Mucosa of gallbladder (tissue), 1 donor: ENCODE measurements at places on chromosomes 6 and 20.

DNA sequence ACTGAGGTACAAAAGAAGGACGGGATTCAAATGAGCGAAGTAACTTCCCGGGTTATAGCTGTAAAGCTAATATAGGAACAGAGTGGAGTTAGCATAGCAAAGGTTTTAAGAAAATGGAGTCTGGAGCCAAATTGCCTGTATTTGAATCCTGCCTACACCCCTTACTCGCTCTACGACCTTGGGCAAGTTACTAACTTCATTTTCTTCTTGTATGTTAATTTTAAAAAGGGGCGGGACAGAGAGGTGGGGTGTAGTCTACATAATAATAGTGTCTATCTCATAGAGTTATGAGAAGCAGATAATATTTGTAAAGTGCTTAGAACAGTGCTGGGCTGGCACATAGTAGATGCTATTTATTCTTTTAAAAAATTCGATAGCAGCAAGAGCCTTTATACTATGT, 705 bp downstream of the ZSCAN23 start:
- DNase-seq = no peak

DNA sequence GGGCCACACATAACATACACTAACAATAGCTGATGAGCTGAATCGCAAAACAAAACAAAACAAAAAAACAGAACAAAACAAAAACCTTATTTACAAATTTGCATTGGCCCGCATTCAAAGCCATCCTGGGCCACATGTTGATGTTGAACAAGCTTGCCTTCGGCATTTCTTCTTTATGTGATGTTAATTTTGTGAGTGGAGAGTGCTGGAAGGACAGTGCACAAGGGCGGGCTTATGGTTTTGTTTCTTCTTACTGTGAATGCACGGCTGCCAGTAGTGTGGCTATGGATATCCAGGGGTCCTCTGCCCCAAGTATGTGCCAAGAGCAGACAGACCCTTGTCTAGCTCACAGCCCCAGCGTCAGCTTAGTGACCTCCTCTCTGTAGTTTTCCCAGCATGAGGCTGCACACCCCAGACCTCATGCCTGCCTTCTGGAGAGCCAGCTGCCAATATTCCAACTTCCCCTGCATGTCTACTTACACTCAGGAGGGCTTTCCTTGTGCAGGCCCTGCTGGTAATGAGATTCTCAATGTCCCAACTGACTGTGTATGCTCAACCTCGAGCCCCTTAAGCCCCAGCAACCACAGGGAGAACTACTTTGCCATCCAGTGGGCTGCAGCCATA, 24.9 kb downstream of the ZNF292 start:
- no peak for DNase-seq

GRCh38 chr6:110340392-110340965, 17.7 kb downstream of the METTL24 start:
- DNase-seq = no peak

GRCh38 chr6:146123616-146124015, 94.8 kb downstream of the GRM1 start:
- DNase-seq = no peak

- no peak for DNase-seq
Measured at GRCh38 chr20:47111576-47111975, 216.9 kb downstream of the EYA2 start.

GRCh38 chr6:129661536-129662405, 48.2 kb downstream of the ARHGAP18 start:
- DNase-seq = no peak

DNA sequence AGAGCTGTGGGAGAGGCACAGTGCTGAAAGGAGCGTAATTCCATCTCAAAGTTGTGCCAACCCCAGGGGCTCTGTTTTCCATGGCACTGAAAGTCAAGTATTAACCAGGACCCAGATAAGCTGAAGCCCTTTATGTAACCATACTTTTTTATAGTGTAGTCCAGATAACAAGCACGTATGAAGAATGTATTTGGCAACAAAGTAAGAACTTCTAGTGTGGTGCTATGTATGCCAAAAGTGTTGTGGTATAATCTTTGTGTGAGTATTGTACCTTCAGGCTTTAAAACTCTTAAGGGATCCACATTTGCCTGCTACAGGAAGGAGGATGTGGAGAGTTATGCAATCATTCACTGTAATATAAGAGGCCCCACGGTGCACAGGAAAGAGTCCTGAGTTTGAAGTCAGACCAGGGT, 129.4 kb downstream of the IBTK start:
- DNase-seq = no peak

DNA sequence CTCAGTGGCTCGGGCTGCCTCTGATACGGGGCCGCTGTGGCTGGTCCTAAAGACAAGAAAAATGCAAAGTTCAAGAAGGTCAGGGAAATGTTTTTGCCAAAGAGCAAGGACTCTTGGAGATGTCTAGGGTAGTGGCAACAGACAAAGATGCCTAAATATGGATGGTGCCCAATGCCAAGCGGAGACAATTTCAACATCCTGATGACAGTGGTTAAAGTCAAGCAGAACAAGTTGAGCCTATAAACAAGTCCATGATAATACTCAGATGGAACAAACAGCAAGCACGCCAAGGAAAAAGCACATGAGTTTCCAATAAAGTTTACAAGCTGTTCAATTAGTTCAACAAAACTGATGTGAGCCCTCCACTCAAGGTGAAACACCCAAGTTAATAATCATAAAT, 51.1 kb downstream of the SLC22A1 start:
- no peak for DNase-seq

DNA sequence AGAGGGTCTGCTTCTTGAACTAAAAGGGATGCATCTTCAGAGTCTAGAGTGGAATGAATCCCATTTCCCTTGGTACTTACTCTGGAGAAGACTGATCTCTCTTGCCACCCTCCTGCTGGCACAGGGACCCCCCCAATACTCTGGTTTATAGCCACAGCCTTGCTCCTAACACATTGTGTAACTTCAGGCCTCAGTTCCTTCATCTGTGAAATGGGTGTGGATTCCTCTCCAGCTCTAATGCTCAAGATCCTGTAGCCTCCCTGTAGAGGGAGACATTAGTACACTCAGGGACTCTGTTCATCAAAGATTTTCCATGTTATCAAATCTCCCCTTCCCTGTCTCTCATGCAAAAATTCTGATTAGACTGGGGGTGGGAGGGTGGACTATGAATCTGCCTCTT, 315.7 kb upstream of the MOCS1 start:
- DNase-seq = no peak

DNA sequence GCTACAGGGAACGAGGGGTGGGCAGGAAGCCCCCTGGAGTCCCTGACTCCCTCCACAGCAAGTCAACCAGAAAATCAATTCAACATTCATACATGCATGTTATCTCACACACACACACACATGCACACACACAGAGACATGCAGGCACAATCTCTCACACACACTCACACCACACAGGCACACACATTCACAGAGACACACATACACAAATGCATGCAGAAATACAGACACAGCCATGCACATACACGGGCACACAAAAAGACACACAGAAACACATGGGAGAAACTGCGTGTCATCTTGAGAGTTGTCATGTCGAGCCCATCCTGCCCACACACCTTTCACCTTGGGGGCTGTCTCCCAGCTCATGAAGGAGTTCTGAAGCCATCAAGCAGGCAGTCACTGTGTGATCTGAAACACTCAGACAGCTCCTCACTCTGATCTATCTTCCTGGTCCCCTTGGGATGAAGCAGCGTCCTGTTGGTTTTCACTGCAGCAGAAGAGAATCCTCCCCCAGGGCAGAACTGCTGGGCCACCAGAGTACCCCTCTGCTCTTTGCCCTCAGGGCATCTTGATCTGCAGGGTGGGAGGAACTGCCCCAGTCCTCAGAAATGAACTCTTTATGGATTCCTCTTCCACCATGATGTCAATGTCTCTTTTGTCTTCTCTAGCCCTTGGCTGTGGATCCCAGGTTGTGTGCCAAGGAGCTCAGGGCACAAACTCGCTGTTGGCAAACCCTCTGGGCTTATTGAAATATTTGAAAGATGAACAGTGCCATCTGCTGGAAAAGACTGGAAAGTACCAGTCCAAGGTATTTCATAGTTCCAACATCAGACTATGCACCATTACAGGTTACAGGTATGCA, 8.8 kb downstream of the RAET1L start:
- peak; percentile 74 for DNase-seq

DNA sequence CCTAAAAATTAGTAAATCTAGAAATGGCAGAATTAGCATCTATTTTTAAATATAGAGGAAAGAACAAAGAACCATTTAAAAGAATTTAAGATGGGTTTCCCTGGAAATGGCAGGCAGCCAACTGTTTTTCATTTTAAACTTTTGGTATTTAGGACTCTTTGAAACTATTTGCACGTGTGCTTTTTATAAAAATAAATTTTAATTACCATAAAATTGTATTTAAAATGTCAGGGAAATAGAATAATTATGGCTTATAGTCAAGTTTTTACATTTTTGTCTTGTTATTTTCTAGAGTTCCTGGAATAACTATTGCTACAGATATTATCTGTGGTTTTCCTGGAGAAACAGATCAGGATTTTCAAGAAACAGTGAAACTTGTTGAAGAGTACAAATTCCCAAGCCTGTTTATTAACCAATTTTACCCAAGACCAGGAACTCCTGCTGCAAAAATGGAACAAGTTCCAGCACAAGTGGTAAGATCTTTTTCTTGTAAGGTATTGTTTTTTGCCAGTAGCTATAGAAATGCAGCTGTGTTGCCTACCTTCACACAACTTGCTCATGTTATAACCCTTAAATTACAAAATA, 528.7 kb upstream of the SOX4 start:
- no peak for DNase-seq

DNA sequence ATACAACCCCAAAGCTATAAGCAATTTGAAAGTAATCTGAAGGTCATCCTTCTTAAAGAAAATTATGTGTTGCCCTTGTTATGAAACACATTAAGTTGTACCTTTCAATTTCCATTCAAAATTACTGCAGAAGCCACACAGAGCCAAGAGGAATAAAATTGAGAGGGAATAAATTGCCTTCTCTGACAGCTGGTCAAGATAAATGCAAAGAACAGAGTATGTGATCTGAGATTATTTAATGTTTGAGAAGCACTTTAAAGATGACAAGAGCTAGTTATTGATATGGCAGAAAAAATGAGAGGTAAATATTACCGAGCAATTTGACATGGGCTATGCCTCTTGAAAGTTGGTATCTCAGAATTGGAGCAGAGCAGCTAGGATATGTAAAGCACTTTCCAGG, 61.6 kb downstream of the TRDN start:
- DNase-seq = no peak

DNA sequence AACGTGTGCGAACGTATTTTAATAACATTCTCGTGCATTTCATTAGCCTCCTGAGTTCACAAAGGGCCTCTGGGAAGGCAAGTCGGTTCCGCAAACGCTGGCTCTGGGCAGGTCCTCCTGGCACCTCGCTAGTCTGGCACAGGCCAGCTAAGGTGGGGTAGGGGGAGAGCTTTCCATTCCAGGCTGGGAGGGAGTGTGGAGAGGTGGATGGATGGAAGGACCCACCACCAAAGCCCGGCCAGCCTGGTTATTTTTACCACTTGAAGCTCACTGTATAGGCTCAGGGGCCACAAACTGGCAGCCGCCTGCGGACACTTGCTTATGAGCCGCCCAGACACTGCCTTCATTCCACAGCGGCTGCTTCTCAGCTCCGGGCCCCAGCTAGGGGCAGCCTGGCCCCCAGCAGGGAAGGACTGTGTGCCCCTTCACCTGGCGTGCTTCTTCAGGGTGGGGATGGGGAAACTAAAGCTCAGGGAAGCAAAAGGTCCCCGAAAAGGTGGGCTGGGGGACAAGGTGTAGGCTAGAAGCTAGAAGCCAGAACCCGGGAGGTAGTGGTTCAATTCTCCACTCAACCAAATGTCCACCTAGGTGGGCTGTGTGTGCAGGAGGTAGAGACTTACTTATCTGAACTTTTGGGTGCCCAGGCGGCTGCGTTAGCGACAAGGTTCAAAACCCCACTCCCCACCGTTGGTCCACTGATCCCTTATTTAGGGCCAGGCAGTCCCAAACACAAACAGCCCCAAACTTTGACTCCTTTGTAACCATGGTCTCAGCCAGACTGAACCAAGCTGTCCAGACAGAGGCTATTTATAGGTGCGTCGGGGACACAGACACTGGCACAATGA, 1.7 kb downstream of the PMEPA1 start:
- no peak for DNase-seq

- DNase-seq = no peak
Measured at GRCh38 chr6:22095836-22096235, 201.0 kb downstream of the PRL start.

GRCh38 chr20:3101737-3102574, 17.4 kb upstream of the AVP start:
- DNase-seq = no peak

DNA sequence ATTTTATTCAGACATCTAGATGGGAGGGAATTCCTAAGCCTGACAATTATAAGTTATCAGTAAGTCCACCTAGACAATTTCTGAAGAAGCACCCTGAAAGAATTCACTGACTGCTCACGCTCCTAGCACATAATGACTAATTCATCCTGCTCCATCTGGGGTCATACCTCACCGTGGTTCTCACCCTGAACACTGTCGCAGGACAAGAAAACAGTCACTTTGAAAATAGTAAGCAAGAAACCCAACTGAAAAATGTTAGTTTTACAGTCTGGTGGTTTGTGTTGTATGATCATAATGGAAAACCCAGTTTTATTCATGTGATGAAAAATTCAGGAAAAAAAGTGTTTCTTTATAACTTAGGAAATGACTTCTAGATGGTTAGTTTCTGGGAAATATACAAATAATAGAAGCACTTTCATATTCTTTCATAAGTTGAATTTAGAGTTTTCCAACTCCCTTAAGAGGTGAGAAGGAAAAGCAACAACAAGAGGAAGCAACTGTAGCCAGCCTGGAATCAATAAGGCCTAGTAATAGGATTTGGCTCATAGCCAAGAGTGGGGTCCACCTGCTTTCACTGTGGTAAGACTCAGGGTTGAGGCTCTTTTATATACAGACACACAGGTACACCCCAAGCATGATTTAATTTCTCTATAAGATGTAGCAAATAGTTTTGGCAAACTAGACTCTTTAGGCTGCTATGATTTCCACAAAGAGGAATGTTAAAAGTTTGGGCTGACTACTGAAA, 94.1 kb downstream of the HIVEP2 start:
- DNase-seq = no peak

DNA sequence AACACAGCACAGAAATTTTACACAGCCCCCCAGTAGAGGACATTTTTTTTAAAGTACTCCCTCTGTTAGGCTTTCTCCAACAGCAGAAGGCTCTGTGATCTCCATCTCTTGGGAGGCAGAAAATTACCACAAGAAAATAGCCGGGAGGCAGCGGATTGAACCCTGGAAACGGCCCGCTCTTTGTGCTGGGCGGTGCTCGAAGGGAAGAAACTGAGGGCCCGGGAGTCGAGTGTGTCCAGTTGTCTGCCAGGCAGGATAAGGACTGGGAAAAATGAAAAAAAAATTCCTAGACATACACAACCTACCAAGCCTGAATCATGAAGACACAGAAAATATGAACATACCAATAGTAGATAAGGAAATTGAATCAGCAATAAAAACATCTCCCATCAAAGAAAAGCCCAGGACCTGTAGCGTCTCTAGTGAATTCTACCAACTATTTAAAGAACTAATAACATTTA, 31.5 kb downstream of the POM121L2 start:
- DNase-seq = no peak
